NAMALWA (cell line): ENCODE measurements at places on chromosomes 2 and 18.

GRCh38 chr2:120455390-120455789 is 109.5 kb downstream of the INHBB start:
- no peak for DNase-seq

DNA sequence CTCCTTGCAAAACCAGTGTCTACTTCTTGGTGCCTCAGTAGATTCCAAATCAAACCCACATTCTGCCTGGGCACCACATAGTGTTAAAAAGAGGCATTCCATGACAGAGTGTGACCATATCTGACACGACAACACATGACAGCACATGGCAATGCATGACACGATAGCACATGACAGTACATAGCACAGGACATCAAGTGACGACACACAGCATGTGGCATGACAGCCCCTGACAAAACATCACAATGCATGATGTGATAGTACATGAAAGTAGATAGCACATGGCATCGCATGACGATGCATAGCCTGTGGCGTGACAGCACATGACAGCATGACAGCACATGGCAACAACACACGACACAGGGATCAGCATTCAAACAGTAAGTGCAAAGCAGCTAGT is 845.9 kb upstream of the SALL3 start:
- peak; percentile 2 for DNase-seq

GRCh38 chr2:17910980-17911379 is 32.5 kb downstream of the KCNS3 start:
- DNase-seq = no peak

GRCh38 chr2:53750041-53750768 is 17.4 kb upstream of the CHAC2 start:
- DNase-seq = no peak

- DNase-seq = no peak
Measured at GRCh38 chr2:109189751-109190150, 60.7 kb downstream of the SH3RF3 start.

DNA sequence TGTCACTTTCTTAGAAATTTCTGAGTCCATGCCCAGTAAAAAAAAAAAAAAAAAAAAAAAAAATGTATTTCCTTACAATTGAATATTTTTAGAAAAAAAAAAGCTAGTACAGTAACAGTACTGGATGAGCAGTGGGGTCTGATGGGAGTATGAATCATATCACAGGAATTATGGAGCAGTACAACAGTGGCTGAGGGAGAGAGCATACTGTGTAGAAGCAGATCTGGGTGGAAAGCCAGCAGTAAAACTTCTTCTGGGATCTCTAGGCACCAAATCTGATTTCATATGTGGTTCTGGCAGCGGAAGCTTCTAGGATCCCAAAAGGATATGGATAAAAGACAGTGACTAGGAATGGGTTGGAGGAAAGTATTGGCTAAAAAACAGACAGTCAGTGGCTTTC is 414.9 kb upstream of the FSHR start:
- no peak for DNase-seq

DNA sequence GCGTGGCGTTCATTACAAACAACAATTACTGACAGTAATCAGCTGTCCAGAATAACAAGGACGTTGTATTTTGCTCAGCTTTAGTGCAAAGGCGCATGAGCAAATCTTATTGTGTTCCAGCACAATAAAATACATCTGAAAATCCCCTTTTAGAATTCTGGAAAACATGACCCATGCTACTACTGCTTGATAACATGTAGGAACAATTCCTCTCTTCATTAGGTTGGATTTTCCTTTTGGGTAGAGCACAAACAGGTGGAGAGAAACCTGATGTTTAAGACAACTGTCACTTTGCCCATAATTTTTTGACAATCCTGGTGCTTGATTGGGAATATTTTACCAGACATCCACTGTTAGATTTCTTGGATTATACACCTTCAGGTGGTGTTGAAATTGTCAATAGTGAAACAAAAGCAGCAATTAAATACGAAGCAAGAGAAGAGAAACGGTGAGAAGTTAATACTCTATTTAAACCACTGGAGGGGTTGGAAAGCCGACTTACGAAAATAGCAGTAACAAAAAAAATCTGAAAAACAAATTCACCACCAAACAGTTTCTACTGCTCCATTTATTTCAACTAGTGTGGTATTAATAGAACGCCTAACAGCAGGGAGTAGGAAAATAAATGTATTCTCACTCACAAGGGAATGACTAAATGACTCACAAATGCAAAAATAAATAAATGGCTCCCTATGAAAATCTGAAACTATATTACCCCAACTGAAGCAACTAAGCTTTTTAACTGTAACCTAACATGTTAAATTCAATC is 102.7 kb downstream of the CPO start:
- no peak for DNase-seq

DNA sequence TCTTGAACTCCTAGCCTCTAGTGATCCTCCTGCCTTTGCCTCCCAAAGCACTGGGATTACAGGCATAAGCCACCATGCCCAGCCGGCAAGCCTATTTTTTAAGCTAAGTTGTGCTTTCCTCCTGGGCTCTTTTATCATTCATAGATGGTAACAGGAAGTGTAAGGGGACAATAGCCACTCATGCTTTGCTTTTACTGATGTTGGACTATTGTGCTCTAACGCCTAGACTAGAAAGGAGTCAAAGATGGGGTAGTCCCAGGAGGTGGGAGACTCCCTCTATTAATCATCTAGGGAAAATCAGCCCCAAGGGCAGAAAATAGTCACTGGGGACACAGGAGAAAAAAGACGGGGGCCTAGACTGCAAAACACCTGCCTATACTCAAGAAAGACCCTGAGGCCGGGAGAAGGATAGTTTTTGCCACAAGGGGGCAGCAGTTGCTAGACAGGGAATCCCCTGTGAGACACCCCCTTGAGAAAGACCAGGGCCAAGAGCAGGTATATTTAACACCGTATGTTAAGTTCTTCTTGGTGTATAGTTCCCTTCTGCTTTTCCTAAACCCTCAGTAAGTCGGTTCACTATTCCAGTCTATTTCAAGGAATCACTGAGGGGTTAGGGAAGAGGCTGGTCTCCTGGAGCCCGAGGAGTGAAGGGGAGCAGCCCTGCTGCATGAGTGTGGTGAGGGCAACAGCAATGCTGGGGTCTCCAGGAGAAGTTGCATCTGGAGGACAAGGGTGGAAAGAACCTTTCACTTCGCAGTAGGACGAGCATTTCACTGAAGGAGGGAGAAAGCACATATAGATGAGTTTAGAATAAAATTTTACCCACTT is 2.1 kb upstream of the CXCR1 start:
- peak; percentile 85 for DNase-seq

GRCh38 chr18:11454040-11454439 is 155.4 kb upstream of the SLC35G4 start:
- DNase-seq = no peak

DNA sequence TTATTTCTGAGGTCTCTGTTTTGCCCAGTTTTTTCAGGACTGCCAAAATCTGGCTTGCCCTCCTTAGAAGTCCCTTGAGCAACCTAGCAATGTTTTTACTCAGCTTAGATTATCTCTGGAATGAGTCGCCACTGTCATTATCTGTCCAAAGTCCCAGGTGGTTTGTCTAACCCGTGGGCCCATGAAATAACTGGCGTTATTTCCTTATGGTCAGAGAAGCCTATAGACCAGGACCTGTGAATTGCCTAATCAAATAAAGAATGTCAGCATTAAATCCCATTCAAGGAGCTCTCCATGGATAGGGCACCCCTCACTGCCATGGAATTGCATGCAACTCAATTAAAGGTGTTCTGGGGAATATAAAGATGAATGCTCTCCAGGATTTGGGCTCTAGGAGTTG is 373.9 kb downstream of the SETBP1 start:
- DNase-seq = no peak

GRCh38 chr2:187917535-187917934 is 363.3 kb upstream of the TFPI start:
- DNase-seq = no peak
